Cardiac ventricle fibroblast (primary cell): ENCODE measurements at places on chromosomes 4 and X. TPM values are rescaled to one million over a fixed set of nuclear protein-coding genes. Genes with fewer than 3 reads are reported as not detected.

RBM41 gene
- total RNA-seq: 14.0 and 14.4 TPM in 2 replicates

IGSF1 gene
- total RNA-seq: 0.05 TPM in 1 of 2 replicates, not detected in the other

LPAR4 gene
- total RNA-seq: 0.62 TPM in 1 of 2 replicates, not detected in the other

NDNF gene
- total RNA-seq: 0.12 and 0.20 TPM in 2 replicates

NAP1L3 gene
- 3.7 and 4.7 TPM in 2 replicates for total RNA-seq

MAGEB1 gene
- not detected in 2 replicates for total RNA-seq

JAKMIP1 gene
- total RNA-seq: not detected in 2 replicates

ZNF157 gene
- total RNA-seq: 0.12 TPM in 1 of 2 replicates, not detected in the other

PDS5A gene
- 35.4 and 44.8 TPM in 2 replicates for total RNA-seq

PASD1 gene
- not detected in 2 replicates for total RNA-seq

HTN1 gene
- total RNA-seq: not detected in 2 replicates
